ENCODE measurements at places on chromosomes 11 and 22. TPM values are rescaled to one million over a fixed set of nuclear protein-coding genes. Genes with fewer than 3 reads are reported as not detected.

DNA sequence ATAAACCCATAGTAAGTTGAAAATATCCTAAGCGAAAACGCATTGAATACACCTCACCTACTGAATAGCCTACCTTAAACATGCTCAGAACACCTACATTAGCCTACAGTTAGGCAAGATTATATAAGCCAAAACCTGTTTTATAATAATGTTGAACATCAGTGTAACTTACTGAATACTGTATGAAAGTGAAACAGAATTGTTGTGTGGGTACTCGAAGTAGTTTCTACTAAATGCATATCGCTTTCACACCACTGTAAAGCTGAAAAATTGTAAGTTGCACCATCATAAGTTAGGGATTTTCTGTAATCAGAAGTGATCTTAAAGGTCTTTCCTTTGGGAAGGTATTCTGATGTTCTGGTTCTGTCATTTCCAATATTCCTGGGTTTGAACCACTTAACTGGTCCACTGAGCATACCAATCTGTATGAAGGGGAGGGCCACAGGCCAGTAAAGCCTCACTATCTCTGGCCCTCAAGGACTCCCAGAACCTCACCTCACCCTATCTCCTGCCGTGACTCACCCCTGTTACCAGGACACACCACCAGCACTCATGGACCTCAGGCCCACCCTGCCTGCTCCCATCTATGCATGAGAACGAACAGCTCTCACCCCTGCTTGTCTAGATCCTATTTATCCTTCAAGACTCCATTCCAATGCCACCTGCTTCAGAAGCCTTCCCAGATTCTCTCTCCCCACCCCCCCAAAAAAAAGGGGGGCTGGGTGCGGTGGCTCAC lies 70.0 kb downstream of the NAT10 start:
- no peak for DNase-seq

GRCh38 chr11:12410006-12410728 lies 32.8 kb downstream of the PARVA start:
- no peak for DNase-seq

DNA sequence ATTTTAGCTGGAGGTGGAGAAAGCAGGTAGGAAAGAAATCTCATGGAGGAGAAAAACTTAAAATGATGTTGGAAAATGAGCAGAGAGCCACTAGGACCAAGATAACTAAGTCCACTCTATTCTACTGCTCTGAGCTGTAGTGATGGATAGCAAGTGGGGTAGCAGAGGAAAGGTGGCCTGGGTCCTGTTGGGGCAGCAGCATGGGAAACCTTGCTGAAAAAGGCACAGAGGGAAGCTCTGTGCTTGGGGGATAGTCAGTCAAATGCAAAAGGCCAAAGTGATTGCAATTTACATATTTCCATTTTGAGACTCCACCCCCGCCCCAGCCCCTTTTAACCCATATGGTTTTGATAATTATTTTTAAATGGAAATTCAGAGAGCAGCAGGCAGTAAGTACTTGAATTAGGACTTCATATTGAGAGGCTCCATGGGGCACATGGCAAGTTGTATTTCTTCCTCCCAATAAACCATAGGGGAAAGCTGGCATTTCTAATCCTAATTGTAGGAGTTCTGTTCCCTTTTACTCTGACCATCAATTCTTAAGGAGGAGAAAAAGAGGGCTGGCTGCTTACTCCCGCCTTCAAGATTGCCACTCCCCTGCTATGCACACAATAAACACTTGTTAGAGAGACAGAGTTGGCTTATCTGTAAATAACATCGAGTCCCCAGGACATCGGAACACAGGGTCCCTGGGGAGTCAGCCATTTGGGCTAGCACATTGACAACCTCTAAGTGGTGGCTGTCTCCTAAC lies 1341.5 kb upstream of the TENM4 start:
- DNase-seq = no peak

GRCh38 chr22:46229701-46230100 lies 20.4 kb downstream of the CDPF1 start:
- DNase-seq = no peak

DNA sequence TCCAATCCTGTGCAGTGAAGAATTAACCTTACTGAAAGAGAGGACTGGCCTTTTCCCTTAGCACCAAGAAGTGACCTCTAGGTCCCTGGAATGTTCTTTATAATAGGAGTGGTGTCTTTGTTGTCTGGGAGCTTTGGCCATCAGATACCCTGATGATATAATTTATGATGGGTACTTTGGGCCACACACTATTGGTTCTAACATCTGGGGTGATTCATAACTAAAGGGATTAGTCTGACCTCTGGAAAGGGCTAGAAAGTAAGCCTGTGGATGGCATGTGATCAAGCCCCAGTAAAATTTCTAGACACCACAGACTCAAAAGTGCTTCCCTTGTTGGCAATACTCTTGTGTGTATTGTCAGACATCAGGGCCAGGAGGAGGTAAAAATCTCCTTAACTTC lies 891.2 kb downstream of the KCNA4 start:
- no peak for DNase-seq

GRCh38 chr11:35907648-35908431 lies 36.0 kb upstream of the LDLRAD3 start:
- no peak for DNase-seq

GRCh38 chr11:124841201-124841600 lies 24.0 kb upstream of the ROBO3 start:
- no peak for DNase-seq

GRCh38 chr22:50306753-50307749 lies at the start of gene PLXNB2:
Gene PLXNB2 (minus strand): TSS chr22:50307646. CDS start chr22:50290584, 17,062 bp downstream.
- DNase-seq = no peak

DNA sequence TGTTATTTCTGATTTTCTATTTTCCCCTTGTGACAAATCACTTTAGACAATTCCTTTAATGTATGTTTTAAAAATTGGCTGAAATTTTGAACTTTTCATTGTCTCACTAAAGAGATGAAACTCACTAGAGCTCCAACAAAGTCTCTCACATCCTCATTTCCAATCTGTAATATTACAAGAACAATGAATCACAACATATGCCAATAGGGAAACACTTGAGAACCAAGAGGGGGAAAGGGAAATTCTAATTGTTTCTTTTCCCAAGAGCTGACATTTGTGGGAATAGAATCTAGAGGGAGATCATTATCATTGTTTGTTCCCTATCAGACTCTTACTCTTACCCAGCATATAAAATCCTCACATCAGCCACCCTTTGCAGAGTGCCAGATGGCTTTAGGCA lies 28.2 kb downstream of the OR10D3 start:
- no peak for DNase-seq

- no peak for DNase-seq
Measured at GRCh38 chr22:49084206-49084605, 743.5 kb downstream of the BRD1 start.

GRCh38 chr11:115493488-115493887 lies 10.7 kb downstream of the CADM1 start:
- DNase-seq = no peak

FADS2 gene
- 28.1 TPM for total RNA-seq

NCAM1 gene
- 3.1 TPM for total RNA-seq

IL18BP gene
- 13.1 TPM for total RNA-seq

VSIG10L2 gene
- not detected for total RNA-seq
